ENCODE measurements at places on chromosomes 2 and 18.
A peak's percentile ranks its signal among the peaks of the same experiment; 100 is the strongest.

GRCh38 chr18:75123113-75123512 is 85.8 kb downstream of the PTGR3 start:
- DNase-seq: no peak

GRCh38 chr2:30776831-30777635 is 30.2 kb downstream of the CAPN13 start:
- DNase-seq: no peak

- DNase-seq: no peak
Measured at GRCh38 chr2:60148716-60149115, 404.7 kb downstream of the BCL11A start.

DNA sequence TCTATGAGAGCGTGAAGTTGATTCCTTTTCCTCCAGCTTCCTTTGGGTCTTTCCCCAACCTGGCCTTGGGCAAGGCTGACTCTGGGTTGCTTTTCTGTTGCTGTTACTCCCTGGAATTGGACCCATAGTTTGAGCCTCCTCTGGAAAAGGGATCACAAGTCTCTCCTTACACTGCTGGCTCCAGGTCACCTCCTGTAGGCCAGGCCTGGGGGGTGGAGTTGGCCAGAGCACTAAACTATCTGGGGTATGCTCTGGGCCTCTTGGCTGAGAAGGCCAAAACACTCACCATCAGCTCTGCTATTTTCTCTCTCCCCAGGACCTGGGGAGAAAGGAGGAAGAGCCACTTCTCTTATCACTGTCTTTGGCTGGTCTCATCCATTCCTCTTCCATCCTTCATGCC is 56.5 kb upstream of the NCOA1 start:
- no peak for DNase-seq

DNA sequence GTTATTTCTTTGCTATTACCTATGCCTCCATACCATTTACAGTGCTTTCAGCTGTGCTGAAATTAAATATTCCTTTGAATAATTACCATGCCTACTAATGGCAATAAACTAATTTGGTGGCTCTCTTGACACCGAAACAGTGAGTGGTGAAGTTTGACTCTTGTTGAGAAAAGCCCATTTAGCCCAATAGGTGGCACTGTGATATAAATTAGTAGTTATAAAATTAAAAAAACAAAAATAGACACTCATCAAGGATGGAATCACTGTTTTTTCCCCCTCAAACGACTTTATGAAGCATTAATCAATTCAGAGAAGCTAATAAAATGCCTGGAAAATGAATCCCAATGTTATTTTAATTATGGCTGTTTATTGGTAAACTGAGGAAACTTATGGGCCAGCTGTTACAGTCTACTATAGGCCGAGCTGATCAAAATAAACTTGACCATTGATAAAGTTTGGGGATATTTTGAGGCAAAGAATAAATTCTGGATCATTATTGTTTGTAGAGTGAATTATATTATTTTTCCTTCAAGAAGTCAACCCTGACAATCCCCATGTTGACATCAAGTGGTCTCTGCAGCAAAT is 339.6 kb downstream of the TRIB2 start:
- DNase-seq: peak; percentile 13

DNA sequence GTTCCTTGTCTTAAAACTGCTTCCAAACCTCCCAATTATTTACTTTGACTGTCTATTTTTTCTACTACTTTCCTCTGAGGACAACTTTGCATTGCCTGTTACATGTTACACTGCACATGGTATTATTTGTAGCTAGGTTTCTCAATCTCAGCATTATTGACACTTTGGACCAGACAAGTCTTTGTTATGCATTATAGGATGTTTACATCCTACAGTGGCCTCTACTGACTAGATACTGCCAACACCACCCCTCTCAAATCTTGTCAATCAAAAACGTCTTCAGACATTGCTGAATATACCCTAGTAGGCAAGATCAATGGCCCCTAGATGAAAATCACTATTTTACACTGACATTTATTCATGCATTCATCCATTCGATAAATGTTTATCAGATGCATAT is 129.6 kb upstream of the DNAJC10 start:
- no peak for DNase-seq

DNA sequence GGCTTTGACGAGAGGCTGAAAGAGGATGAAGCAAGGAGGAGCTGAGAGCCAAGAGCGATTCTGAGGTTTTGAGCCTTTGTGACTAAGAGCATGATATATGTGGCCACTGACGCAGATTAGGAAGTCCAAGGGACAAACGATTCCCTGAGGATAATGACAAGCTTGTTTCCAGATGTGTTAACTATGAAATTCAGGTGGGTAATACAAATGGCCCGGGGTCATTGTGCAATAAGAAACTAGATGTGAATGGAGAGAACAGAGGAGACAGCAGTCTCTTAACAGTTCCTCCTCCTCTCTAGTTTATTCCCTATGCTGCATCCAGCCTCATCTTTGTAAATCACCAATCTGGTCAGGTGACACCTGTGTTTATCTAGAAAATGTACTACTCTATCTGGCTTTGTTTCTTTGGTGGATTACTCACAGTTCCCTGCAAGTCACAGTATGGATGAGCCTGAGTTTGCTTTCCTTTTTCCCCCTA is 84.2 kb downstream of the SOCS6 start:
- DNase-seq: no peak

DNA sequence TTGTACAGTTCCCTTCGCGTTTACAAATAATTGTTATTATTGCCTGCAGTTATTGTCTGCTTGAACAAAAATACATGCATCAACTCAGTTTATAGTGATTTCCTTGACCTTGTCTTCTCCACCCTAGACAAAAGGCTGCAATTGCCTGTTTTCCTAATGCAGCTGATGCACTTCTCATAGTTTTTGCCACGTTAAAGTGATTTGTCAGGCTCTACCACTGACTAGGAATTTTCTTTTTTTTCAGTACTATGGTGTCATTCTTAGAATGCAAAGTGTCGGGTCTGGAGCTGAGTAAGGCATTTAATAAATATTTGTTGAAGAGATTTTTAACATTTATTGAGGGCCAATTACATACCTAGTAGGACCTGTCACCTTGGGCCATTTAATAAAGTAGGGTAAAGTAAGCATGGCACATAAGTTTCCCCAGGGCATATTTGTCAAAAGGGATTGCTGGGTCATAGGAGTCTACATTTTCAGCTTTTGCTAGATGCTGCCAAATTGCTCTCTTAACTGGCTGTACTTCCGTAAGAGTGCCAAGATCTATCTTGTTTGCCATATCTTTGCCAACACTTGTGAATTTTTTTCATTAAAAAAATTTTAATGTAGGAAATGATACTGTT is 24.1 kb downstream of the ACSL3 start:
- no peak for DNase-seq

- DNase-seq: no peak
Measured at GRCh38 chr2:21683838-21684237, 560.1 kb downstream of the TDRD15 start.

DNA sequence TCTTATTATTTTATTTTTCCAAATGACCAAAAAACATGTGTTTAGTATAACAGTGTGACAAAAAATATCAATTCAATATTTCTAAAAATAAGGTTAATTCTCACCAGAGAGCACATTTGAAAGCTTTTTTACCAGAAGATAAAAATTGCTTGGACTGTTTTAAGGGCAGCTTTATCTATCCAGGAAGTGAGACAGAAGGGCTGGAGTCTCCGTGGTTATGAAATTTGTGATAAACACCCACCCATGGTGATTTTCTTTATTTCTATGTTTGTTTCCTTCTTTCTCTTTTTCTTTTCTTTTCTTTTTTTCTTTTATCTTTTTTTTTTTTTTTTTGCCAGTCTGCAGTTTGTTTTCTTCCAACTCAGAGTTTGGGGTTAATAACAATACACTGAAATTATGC is 298.5 kb downstream of the PIEZO2 start:
- no peak for DNase-seq

GRCh38 chr2:26897807-26898479 is 50.0 kb downstream of the DPYSL5 start:
- no peak for DNase-seq

DNA sequence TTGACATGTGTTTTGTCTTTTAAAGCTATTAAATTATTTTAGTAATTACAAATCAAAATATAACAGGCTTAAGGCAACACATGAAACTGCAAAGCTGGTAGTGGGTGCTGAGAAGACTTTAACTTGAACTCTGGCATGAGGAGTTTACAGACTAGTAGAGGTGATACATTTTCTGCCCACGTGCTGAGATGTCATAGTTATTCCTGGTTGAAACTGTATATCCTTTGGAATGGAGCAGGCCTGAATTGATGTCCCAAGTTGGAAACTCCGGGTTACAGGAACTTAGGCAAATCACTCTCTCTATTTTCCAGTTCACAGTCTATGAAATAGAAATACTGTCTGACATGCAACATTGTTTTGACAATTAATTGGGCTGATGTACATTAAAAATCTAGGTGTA is 177.1 kb upstream of the NOL4 start:
- no peak for DNase-seq

- no peak for DNase-seq
Measured at GRCh38 chr2:239302083-239302807, 98.6 kb downstream of the HDAC4 start.

- no peak for DNase-seq
Measured at GRCh38 chr18:26740396-26740795, 125.1 kb downstream of the AQP4 start.

GRCh38 chr2:136115183-136115761 is 2.7 kb downstream of the CXCR4 start:
- DNase-seq: no peak

DNA sequence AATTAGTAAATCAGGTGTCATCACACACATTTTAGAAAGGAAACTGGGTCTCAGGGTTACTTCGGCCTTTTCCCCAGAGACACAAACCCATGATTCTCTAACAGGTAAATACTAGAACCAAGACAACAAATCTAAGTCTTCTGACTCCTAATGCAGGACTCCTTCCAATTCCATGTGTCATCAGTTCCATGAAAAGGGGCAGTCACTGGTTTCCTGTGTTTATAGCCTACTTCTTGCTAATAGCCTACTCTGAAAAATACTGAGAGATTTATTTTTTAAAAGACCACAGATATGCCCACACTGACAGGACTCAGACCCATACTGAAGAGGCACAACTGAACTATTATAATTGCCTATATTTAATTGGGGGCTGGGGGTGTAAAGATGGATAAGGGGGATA is 33.0 kb downstream of the RAB1A start:
- DNase-seq: no peak

GRCh38 chr2:238061315-238062202 is 758 bp downstream of the SCLY start:
- DNase-seq: peak; percentile 41

DNA sequence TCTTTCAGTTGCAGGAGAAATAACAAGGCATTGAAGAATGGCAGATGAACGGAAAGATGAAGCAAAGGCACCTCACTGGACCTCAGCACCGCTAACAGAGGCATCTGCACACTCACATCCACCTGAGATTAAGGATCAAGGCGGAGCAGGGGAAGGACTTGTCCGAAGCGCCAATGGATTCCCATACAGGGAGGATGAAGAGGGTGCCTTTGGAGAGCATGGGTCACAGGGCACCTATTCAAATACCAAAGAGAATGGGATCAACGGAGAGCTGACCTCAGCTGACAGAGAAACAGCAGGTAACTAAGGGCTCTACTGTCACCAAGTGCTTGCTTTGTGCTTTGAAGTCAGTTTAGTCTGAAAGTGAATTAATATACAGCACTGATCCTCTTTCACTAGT is 118.5 kb upstream of the UNC80 start:
- DNase-seq: no peak

GRCh38 chr2:50148632-50149031 is 883.3 kb downstream of the NRXN1 start:
- no peak for DNase-seq

DNA sequence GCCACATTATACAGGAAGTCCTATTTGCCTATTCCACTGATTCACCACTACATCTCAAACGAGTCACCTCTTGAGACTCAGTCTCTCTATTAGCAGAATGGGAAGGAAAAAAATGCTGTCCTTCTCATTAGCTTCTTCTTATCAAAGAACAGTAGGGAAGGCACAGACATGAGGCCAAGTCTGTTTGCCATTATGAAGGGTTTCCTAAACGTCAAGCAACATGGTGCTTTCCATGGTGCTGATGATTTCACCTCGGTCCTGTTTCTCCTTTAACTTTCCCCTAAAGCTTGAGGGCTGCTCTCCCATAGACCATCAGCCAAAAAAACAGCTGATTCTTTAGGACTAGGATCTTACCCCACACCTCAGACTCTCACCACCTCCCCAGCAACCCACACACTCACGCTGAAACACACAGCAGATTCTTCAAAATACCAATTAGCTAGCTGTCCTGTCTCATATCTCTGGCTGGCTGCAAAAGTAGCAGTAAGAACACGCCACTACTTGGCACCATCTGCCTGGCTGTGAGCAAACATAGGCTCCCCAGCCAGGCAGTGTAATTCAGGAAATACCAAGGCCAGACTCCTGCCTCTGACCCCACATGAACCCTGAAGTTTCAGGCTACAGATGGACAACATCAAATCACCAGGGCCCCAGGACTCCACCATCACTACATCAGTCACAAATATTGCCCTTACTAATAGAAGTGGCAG is 30.5 kb downstream of the GALNT14 start:
- no peak for DNase-seq

DNA sequence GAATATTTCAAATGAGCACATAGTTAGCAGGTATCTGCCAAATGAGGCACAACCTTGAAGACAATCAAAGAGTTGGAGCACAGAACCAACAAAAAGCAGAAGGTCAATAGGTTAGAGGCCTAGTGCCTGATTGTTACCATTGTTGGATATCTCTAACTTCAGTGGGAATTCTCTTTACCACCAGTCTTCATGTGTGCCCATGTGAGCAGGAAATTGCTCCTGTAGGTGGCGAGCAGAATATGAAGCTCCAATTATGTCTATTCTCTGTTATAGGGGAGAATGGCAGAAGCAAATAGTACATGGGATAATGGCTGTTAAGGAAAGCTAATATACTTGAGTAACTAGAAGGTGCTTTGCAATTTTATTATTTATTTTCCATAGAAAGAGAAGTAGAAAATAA is 14.9 kb upstream of the ZNF385B start:
- no peak for DNase-seq

- no peak for DNase-seq
Measured at GRCh38 chr2:218010140-218010983, 7.6 kb upstream of the TNS1 start.

Data from hippocampal formation (tissue), 2 donors.